NCI-H510A (cell line): ENCODE measurements at places on chromosomes 12 and 14.

DNA sequence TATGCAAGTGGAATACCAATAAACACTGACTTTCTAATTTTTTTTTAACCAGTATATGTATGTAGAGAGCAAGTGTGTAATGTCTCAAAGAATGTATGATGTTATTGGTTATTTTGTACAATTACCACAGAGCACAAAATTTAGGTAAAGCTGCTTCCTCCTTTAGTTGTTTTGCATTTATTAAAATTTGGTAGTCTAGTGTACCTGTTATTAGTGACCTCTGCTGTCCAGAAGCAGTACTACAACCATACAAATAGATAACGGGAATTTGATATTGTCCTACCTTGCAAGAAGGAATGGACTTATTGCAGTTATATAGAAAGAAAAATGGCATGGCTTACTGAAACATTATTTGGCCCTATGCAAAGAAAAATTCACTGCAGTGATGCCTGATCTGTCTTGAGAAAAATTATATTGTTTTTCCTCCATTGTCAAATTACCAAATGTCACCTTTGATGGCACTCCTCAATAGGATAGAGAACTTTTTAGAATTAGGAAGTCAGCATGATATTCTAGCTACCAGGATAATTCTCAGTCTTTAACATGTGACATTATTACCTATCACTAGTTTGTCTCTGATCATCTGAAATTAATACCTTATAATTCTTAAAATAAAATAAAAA lies 153.9 kb upstream of the RMST start:
- no peak for DNase-seq

DNA sequence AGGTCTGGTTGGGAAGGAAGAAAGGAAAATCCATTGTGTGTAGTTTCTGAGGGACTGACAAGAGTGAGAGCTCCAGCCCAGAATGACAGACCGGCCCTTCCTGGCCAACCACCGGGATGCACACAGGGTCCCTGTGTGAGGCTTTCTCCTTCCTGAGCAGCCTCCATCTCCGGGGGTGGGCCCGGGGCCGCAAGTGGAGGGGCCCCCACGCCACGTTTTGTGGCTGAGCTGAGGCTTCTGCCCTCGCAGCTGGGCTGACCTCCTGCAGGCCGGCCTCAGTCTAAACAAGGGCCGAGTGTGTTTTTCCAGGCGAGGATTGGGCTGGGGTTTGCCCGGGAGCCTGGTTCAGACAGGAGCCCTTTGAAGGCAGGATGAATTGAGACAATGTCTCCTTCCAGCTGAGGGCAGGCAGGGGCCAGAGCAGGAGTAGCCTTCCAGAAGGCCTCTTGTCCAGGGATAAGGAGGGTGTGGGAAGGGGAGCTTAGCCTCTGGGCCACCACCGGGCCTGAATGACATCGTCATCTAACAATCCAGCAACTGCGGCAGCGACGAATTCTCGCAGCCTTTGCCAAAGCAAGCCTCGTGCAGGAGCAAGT lies 96.5 kb upstream of the NCOR2 start:
- DNase-seq, result no peak

DNA sequence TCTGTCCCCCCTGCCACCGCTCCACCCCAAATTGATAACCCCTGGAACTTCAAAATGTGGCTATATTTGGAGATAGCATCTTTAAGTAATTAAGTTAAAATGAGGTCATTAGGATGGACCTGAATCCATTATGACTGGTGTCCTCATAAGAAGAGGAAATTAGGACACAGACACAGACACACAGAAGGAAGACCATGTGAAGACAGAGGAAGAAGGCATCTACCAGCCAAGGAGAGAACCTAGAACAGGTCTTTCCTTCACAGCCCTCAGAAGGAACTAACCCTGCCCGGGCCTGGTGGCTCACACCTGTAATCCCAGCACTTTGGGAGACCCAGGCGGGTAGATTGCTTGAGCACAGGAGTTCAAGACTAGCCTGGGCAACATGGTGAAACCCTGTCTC lies 3.6 kb upstream of the HRK start:
- DNase-seq, result no peak

- no peak for DNase-seq
Observed at GRCh38 chr12:6281081-6281809, 29.2 kb upstream of the PLEKHG6 start.

DNA sequence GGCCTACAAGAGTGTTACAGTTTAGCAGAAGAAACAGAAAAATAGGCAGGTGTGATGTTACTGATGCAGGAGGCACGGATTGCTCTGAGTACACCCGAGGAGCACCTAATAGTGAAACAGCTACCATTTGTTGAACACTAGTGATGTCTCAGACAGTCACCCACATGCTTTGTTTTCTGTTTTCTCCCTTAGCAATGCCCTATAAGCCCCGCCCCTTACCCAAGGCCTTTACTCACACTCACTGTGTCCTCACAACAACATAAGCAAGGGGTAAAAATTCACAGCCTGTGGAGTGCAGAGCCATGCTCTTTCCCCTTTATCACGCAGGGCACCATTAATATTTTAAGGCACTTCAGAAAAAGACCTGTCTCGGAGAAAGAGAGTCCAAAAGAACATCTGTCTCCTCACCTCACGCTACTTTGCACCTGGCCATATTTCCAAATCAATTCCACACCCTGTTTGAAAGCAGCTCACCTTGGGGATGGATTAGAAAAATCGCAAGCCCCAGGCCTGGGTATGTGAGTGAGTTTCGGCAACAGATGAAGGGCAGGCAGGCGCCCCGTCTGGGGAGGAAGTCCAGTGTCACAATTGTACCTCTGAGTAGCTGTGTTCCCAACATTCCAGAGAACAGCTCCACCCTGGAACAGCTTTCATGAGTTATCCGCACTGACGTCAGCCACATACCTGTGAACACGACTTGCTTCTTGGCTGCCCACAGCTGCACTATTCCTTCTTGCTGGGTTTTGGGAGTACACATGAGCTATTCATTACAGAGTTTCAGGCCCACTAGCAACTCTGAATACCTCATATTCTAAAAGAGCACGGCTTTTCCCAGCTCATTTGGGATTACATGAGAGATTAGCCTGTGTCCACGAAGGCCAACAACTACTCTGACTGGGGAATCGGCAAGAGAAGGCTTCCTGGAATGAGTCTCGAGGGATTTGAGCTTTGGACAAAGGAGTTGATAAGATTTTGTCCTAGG lies 26.0 kb downstream of the MAPK1IP1L start:
- DNase-seq, result no peak

DNA sequence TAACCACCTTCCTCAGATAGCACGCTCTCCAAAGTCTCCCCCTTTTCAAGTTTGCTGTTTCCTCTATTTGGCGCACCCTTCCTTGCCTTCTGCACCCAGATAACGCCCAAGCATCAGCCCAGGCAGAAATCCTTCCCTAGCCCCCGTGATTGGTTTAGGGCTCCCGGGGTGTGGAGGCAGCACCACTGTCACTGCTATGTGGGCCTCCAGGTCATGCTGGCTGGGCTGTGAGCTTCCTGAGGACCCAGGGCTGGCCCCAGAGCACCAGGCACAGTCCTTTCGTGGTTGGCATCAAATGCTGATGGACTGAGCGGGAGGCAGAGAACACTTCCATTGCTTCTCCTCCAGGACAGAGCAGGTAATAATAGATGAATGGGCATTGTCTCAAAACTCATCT lies 311.4 kb downstream of the BCL11B start:
- DNase-seq, result no peak

- no peak for DNase-seq
Observed at GRCh38 chr12:102144221-102144620, 24.2 kb downstream of the PARPBP start.

DNA sequence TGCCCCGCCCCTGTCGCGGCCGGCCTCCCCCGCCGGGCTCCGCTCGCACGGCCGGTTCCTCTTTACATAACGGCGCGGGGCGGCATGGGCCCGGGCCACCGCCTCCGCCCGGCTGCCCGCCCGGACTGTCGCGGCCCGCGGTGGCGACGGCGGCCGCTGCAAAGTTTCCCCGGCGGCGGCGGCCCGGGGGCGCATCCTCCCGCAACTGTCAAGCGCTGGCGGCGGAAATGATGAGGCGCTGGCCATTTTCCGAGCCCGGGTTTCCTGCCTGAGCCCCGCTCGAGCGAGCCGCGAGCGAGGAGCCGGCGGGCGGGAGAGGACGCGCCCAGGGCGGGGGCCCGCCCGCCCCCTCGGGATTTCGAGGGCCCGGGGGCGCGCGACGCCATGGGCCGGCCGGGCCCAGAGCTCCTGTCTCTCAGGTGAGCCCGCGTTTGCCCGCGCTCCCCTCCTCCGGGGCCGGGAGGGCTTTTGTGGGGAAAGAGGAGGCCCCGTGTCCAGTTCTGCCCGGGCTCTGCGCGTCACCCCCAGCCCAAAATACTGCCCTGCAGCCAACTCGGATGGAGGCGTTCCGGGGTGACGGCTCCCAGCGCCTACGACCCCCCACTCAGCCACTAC lies at the start of gene SH2B3:
SH2B3 (plus strand) TSS at position 65 of the 615 bp plus-strand sequence. CDS start 12,223 bp downstream, outside the sequence.
- no peak for DNase-seq

- no peak for DNase-seq
Observed at GRCh38 chr14:77052281-77053044, 24.0 kb upstream of the IRF2BPL start.

GRCh38 chr12:114898159-114898558 lies 214.2 kb upstream of the TBX3 start:
- DNase-seq, result no peak

- DNase-seq, result peak; percentile 45
Observed at GRCh38 chr12:121537814-121538698, 42.8 kb downstream of the KDM2B start.

GRCh38 chr12:105365231-105365630 lies 34.7 kb downstream of the C12orf75 start:
- DNase-seq, result no peak

DNA sequence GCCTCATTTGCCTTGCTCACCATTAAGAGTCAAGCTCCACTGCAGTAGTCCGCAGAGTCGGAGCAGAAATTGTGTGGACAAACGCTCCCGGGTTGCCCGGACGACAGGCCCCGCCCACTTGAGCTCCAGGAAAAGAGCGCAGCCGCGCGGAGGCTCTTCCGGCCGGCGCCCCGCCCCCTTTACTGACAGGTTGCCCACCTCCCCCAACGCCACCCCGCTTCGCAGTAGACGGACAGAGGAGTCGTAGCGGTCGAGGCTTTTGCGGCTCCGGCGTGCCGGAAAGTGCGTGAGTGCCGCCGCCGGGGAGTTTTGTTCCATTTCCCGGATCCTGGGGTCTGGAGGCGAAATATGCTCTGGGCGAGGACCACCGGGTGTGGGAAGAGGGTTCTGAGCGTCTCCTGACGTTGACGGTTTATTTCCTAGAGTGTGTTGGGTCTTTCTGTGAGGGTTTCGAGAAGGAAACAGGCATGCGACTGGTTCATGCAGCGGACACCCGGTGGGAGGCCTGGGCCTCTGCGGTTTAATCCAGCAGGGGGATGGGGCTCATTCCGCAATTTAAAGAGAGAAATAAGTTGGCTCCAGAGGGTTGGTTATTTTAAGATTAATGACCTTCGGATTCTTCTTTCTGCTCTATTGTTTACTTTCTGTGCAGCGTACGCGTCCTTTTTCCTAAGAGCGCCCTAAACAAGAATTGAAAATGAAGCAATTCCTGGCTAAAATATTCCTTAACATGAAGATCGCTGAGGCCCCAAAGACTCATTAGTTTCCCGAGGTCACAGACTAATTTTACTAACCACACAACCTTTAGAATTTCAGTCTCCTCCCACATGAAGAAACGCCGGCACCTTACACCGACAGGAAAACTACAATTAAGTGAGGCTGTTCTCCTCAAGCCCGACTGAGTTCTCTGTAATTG lies at the start of the genes DNAI7 and ETFRF1:
DNAI7 (minus strand) TSS at position 105 of the 916 bp plus-strand sequence; CDS start at position 23, 82 bp downstream.
ETFRF1 (plus strand) TSS at position 182 of the 916 bp plus-strand sequence. CDS start 8,720 bp downstream, outside the sequence.
- DNase-seq, result peak; percentile 96

DNA sequence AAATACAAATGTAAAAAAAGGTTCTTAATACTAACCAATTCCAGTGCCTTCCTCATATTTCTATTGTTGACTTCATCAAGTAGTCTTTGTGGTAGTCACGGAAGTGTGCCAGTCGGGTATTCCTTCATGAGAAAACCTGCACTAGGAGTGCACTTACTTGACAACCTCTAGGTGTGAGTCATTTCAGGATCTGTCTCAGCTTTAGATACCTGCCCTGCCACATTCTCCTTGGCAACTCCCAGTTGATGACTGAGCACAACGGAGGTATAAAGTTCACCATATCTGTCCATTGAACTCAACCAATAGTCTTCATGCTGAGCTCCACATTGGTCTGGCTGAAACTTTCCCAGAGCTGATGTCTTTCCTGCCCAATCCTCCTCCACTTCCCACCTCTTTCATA lies 215.7 kb downstream of the SYT10 start:
- DNase-seq, result no peak

- DNase-seq, result peak; percentile 74
Observed at GRCh38 chr12:130137040-130138018, 24.9 kb upstream of the FZD10 start.

- DNase-seq, result no peak
Observed at GRCh38 chr12:51419425-51420193, 5.0 kb upstream of the SLC4A8 start.

- no peak for DNase-seq
Observed at GRCh38 chr14:74551001-74551400, 57.4 kb downstream of the ISCA2 start.

- DNase-seq, result no peak
Observed at GRCh38 chr12:125919856-125920470, 854.7 kb downstream of the AACS start.

- DNase-seq, result no peak
Observed at GRCh38 chr12:29145372-29146170, 3.5 kb upstream of the FAR2 start.

DNA sequence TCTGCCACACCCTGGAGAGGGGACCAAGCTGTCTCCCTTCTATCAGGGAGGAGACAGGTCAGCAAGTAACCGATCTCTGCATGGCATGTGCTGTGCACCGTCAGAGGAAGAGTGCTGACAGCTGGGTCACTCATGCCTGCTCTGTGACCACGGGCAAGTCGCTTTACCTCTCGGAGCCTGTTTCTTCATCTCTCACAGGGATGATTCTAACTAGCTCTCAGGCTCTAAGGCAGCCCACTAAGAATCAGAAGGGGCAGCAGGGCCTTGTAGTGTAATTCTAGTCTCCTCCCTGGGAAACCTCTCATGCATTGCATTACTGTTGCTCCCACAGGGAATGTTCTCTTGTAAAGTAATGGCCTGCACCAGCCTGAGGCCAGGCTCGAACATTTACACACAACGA lies 11.9 kb downstream of the CD9 start:
- DNase-seq, result no peak
